ENCODE measurements at places on chromosomes 1 and 21.

GRCh38 chr1:68959461-68960030, 462.7 kb upstream of the DEPDC1 start:
- no peak for DNase-seq

DNA sequence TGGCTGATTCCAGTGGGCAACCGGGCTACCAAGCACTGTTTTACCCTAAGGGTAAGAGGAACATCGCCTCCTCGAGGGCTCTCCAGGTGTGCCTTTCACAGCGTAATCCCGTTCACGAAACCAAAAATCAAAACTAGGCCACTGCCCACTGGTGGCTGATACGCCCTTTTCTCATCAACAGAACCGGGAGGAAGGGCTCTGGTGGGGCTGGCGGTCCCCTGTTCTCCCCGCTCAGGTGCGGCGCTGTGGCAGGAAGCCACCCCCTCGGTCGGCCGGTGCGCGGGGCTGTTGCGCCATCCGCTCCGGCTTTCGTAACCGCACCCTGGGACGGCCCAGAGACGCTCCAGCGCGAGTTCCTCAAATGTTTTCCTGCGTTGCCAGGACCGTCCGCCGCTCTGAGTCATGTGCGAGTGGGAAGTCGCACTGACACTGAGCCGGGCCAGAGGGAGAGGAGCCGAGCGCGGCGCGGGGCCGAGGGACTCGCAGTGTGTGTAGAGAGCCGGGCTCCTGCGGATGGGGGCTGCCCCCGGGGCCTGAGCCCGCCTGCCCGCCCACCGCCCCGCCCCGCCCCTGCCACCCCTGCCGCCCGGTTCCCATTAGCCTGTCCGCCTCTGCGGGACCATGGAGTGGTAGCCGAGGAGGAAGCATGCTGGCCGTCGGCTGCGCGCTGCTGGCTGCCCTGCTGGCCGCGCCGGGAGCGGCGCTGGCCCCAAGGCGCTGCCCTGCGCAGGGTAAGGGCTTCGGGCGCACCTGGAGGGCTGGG, at the start of gene IL6R:
Gene IL6R, plus strand, starts transcription at position 360 of the 763 bp plus-strand sequence. Its CDS starts 287 bp downstream, at position 647.
- DNase-seq, result no peak

DNA sequence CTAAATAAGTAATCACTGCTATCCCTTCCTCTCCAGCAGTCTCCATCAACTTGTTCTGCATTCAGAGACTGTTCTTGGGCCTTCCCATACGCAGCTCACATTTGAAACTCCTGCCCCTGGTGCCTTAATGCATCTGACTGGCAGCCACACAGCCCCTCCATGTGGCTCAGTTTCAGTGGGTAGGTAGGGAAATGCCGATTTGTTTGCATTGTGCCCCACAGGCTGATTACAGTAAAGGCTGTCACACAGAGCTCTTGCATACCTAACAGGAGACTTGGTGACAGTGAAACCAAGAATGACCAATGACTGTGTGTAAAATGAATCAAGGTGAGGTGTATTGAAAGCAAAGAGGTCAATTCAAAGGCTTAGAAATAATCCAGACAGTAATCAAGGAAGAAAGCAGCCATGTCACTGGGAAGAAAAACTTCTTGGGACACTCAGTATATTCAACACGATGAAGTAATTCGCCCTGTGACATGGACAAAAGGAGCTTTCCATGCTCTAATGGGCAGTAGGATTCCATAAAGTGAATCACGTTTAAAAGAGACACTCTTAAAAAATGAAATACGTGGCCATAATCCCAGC, 12.7 kb upstream of the B3GALNT2 start:
- DNase-seq, result no peak

DNA sequence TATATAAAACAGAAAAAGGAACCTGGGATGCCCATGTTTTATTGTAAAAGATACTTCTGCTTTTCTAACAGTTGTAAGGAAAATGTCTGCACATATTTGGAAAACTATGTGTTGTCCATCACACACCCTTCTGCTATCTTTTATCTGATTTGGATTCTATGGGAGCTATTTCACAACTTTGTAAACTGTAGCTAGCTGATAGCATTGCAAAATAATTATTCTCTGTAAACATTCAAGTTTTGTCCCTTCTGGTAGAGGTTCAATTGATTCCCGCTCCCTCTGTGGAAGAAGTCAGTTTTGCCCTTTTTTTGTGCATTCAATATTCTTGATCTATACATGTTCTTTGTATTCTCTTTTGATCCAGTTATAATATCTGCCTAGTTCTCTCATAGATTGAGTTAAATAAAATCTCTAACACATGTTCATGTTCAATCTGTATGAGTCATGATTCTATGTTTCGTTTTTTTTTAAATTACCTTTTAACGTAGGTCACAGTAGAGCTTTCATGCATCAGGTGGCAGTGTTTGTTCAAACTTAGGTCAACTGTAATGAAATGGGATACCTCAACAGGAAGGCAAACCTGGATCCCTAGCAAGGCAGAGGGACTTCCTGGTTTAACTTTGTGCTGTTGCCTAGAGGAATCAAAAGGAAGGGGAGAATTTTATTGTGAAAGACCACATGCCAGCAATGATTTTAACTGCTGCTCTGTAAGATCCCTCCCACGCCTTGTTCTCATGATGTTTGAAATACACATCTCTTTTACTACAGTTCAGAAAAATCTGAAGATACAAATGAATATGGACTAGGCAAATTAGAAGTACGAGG, 26.0 kb upstream of the BCL9 start:
- no peak for DNase-seq

DNA sequence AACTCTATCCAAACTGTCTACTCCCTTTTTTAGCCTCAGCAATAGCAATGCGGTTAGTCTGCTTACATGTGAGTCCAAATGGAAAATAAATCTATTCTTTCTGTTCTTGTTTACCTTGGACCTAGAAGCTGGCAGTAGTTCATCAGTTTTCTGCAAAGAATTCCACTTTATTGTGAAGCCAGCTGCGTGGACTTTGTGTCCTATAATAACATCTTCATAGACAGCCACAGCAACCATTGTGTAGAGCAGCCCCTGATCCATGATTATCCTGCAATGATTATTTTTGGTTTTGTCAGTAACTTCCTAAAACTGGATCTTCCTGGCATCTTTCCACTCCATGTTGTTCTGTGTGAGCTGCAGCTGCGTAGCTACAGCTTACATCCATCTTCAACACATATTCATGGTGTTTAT, 408.7 kb downstream of the NUF2 start:
- no peak for DNase-seq

DNA sequence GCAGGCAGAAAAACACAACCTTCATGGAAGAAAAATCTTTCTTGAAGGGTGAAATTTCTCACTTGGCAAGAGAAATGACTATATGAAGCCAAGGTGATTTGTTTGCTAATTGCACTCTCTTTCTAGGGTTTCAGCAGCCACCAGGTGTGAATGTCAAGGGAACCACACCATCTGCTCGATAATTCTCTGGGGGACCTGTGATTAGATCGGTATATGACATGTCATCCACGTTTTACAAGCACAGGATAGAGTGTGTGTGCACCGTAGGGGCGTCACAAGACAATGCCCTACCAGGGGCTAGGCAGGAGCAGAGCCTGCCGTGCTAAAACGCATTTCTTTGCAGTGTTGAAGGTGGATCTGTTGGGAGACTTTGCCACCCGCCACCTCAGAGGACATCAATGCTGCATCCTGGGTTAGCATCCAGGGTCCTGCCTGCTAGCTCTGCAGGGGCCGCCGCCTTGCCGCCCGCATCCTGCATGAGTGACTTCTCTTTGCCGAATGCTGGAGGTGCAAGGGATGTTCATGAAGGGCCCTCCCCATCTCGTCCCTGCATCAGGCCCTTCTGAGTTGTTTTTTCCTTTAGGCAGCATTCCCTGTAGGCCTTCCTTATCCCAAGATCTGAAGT, 37.8 kb upstream of the CCSAP start:
- DNase-seq, result peak; percentile 45

DNA sequence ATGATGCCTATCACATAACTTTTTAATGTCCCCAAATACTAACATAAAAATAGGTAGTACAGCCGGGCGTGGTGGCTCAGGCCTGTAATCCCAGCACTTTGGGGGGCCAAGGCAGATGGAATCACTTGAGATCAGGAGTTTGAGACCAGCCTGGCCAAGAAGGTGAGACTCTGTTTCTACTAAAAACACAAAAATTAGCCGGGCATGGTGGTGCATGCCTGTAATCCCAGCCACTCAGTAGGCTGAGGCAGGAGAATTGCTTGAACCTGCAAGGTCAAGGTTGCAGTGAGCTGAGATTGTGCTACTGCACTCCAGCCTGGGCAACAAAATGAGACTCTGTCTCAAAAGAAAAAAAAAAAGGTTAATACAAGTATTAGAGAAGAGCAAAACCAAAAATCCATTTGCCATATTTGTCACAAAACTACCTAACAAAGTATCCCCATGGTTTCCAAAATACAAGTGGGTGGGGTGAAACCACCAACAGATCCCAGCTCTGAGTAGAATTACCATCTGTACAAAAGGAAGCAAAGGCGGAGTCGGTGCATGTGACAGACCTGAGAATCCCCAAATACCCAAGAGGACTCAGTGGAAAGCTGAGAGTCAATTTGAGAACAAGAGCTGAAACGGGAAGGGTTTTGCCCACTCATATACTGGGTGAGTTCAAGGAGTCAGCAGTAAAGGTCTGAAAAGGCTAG, 113.2 kb downstream of the TOMM20 start:
- no peak for DNase-seq

DNA sequence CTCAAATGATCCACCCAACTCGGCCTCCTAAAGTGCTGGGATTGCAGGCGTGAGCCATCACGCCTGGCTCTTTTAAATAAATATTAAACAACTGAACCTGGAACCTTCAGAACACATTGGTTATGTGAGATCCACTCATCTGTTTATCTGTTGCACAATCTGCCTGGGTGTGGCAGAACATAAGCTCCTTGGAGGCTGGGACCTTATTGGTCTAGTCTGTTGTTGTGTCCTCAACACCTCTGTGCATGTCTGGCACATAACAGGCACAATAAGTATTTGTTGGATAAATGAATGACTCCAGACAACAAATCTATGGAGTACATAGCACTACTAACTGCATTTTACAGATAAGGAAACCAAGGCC, 4.1 kb upstream of the NBL1 start:
- DNase-seq, result no peak

- DNase-seq, result no peak
These were observed 53.2 kb downstream of the SAMSN1 start for GRCh38 chr21:14492931-14493330.
